ENCODE measurements at places on chromosomes 16 and 17.

DNA sequence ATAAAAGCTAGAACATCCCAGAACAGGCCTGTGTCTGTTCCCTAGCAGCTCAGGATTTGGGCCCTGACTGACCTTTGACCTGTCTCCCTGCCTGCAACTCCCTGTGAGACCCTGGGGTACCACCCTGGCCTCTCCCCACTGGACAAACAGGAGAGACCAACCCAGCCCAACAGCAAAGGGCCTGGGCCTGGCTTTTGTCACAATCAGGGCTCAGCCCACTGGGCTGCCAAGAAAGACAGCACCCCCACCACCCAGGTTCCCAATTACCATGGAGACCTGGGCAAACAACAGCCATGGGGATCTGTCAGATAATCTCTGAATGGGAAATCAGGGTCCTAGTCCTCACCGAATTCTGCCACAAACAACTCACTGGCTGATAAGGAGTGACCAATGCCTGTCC, 11.1 kb downstream of the PLLP start:
- no peak for DNase-seq

DNA sequence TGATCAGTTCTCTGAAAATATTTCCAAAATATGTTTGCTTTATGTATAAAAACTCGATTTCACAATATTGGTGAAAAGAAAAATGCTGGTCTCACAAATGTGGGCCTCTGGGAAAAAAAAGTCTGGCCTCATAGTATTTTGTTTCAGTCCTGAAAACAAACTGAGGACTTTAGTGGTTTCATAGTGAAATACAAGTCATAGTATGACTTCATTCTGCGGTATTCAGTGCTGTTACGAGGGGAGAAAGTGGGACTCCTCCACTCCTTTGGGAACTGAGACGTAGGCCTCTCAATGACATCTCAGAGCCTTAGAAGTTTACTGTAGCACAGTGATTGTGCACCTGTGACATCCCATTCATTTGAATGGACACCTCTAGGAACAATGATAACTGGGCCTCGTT, 56.0 kb downstream of the CYB561 start:
- DNase-seq = no peak

DNA sequence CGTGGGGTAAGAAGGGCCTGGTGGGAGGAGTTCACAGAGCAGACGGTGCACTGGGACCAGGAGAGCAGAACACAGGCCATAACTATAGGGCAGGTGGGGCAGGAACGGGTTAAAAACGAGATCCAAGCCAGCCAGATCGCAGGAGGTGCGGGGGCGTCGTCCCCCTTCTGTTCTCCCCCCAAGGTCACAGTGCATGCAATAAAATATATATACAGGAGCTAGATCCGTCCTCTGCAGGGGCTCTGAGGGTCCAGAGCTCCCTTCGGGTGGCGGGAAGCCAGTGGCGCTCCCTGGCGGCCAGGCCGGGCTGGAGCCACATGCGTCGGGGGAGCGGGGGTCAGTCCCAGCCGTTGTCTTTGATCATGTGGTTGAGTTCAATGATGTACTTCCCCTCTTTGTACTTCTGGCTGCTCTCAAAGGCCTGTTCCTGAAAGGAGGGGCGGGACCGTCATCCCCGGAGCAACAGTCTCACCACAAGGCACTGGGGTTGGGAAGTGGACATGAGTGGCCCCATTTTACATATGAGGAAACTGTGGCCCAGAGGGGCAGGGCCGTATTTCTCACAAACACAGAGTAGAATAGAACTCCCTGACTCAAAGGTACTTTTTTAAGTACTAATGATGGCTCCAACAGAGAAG, 768 bp upstream of the TBX6 start:
- peak; percentile 13 for DNase-seq

DNA sequence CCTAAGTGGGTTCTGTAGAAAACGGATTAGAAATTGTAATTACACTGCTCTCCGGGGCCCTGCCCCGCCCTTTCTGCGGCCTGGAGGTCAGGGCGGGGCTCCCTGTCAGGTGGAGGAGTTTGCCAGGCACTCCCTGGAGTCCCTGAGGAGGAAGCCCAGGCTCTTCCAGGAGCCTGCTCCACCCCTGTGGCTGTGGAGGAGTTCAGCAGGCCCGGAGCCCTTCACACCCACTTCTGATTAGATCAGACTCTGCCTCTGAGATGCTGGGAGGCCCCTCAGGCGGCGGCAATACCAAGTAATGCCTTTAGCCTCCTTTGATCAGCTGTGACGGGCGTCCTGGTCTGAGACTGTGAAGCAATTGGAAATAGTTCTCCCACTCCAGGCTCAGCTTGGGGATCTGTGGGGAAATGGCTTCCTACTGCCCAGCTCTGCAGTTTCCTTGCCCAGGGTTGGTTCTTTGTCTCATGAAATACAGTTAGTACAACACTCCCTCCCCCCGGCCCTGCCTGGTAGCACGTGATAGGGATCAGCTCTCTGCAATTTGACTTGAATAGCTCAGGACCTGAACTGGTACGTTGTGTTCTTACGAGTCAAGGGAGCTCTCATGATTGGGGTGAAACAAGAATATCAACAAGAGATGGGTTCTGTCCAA, 22.3 kb downstream of the BAIAP2 start:
- no peak for DNase-seq

Data from brain pericyte (primary cell).